Kidney (tissue), 22 donors: ENCODE measurements at places on chromosomes 13 and 19. TPM values are rescaled to one million over a fixed set of nuclear protein-coding genes. Genes with fewer than 3 reads are reported as not detected.

DNA sequence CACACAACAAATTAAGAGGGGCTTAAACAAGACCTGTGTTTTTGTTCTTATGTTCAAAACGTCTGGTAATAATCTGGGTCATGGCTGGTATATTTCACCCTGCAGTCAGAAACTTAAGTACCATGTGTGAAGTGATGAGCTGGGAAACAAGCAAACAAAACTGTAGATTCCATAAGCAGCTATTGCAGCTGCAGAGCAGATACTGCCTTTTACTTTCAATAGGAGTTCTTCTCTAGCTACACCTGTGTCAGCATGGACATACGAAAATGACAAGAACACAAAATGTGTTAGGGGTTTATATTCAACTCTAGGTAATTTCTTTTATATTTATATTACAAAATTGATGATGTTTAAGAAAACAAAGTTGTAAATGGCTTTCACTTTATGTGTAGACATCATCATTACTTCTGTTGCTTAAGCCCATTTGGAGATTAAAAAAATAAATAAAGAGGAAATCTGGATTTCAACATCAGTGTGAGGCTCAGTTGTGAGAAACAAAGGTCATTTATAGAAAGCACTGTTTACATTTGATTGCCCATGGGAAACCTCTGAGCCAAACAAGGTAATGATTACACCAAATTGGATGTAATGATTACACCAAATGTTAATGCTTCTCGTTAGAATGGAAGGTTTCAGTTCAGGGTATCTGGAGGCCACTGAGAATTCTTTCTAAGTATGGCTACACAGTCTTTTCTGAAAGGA is 451.0 kb upstream of the SLC10A2 start:
- no peak for DNase-seq

- no peak for DNase-seq
Measured at GRCh38 chr19:42091742-42092141, 15.8 kb downstream of the ZNF574 start.

- no peak for DNase-seq
Measured at GRCh38 chr19:51978882-51979281, 7.8 kb downstream of the ZNF350 start.

DNA sequence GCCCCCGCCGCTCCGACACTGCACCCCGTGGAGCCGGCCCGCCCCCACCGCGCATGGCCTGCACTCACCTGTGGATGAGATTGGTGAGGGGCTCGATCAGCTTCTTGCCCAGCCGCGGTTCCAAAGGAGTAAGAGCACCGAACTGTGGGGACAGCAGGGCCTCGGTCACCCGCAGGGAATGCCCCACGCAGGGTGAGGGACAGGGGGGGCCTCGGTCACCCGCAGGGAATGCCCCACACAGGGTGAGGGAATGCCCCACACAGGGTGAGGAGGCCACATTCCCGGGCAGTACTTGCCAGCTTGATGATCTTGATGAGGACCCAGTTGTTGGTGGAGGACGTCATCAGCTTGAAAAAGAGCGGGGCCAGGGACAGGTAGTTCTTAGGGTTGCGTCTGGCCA is 22.3 kb downstream of the AP3D1 start:
- no peak for DNase-seq

GRCh38 chr13:101065329-101065728 is 351.0 kb downstream of the NALCN start:
- no peak for DNase-seq

DNA sequence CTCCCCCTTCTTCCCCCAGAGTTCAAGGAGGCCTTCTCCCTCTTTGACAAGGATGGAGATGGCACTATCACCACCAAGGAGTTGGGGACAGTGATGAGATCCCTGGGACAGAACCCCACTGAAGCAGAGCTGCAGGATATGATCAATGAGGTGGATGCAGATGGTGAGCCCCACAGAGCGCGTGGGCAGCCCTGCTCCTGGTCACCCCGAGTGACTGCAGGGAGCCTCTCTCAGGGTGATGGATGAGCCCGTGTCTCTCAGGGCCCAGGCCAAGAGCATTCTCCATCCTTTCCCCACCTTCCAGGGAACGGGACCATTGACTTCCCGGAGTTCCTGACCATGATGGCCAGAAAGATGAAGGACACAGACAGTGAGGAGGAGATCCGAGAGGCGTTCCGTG is 7.0 kb downstream of the CALM3 start:
- no peak for DNase-seq

DNA sequence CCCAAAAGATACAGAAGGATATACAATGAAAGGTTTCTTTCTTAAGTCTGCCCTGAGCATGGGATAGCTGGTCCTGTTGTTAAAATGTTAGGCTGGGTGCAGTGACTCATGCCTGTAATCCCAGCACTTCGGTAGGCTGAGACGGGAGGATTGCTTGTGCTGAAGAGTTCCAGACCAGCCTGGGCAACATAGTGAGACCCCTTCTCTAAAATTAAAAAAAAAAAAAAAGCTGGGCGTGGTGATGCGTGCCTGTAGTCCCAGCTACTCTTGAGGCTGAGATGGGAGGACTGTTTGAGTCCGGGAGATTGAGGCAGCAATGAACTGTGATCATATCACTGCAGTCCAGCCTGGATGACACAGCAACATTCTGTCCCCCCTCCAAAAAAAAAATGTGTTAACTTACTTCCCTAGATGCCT is 52.5 kb upstream of the SHKBP1 start:
- no peak for DNase-seq

DNA sequence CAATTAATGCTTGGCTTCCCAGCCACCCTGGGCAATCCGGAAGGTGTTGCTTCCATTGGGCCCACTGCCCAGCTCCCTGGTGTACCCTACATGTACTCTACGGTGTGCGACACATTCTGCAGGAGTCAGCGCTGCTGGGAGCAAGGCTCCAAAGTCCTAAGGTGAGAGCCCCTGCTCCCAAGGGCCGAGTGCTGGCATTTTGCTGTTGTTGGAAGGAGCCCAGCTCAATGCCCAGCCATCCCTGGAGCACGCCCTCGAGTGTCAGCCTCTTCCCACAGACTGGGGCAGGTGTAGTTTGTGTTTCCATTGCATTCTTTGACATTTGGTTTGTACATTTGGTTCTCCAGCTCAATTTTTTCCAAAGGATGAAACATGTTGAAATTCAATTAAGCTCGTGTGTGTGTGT is 64.6 kb downstream of the GGACT start:
- no peak for DNase-seq

DNA sequence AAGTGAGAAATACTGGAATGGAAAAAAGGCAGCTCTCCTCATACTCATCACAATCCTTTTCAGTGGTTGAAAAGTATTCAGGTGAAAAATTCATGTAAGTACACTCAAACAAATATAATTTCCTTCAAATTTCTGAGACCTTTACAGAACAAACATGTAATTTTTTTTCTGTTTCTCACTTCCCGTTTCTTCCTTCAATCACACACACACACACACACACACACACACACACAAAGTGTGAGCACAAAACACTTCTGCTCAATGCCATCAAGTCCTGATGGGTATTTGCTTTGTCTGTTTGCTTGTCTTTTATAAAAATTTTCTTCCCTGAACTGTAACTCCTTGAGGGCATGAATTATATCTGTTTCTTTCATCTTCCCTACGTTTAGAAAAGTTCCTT is 110.6 kb downstream of the LIG4 start:
- no peak for DNase-seq

GRCh38 chr19:1790054-1790792 is 21.9 kb downstream of the ATP8B3 start:
- no peak for DNase-seq

GRCh38 chr19:590396-590745 is 690 bp downstream of the HCN2 start:
- DNase-seq, result no peak

DNA sequence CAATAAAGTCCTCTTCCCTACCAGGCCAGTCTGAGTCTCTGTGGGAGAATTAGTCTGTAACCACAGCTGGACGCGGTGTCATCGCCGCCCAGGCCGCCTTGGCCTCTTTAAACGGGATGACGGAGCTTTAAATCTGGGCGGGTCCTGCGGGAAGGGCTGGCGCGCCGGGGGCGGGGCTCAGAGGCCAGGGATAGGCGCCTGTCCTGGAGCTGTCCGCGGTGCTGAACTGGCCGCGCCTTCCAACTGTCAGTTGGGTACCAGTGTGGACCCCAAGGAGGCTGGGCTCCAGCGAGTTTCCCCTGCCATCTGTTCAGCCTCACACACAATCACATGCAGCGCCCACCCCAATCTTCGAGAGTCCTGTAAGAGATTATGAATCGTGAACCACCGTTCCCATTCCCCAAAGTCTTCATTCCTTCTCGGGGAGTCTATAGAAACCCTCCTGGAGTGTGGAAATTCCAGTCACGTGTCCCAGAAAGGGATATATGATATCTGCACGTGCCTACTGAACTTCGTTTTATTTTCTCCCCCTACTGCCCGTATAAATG is 11.5 kb downstream of the APLP1 start:
- peak; percentile 96 for DNase-seq

- DNase-seq, result no peak
Measured at GRCh38 chr19:8333767-8334457, 9.2 kb downstream of the KANK3 start.

GRCh38 chr13:27979001-27979643 is 9.4 kb downstream of the URAD start:
- no peak for DNase-seq

DNA sequence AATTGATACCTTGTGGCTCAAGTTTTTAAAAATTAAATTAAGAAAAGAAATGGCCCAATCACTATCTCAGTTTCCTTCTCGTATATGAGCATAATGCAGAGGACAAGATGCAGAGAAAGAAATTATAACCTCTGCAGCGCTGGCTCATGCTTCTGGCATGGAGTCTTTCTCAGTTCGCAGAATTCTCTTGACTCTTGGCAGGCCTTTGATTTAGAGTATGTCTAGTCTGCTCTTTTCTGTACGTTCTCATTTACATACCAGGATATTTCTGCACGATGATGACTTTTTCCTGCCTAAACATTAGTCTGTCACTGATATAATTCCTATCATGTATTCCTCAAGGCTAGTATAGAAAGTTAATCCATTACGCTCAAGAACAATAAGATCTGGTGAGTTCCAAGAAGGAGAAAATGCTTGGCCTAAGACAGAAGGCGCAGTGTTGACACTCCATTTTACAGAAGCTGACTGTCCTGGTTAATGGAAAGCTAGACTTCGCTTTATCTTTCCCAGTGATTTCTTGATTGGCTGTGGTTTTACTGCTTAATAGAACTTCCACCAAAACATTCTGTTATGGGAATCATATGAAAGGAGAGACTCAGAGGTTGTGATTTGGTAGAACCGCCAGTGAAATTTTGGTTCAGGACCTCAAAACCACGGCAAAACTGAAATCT is 1.7 kb upstream of the SMAD9 start:
- DNase-seq, result no peak

- DNase-seq, result no peak
Measured at GRCh38 chr13:72473321-72473720, 254.1 kb downstream of the MZT1 start.

The ZNF560 gene
- not detected for total RNA-seq

The ZNF681 gene
- 3.1 TPM for total RNA-seq

The ATXN8OS gene
- total RNA-seq, result not detected

The GAS6 gene
- 83.5 TPM for total RNA-seq
